ENCODE measurements at places on chromosomes 7 and 10.

- no peak for DNase-seq
Observed at GRCh38 chr10:14499601-14499904, 168.8 kb upstream of the FRMD4A start.

DNA sequence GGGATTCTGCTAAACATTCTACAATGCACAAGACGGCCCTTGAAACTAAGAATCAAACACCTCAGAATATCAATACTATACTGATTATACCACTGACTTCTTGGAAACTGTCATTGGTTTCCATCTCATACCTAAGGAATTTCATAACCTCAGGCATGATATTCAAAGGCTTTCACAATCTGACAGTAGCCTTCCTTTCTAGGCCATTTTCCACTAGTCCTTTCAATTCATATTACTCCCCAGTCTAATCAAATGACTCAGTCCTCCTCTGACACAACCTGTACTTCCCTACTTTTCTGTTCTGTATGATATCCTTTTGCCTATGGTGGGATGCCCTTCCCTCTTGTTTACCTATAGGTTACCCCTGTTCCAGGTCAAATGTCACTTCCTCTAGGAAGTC, 48.3 kb downstream of the CSTF2T start:
- no peak for DNase-seq

DNA sequence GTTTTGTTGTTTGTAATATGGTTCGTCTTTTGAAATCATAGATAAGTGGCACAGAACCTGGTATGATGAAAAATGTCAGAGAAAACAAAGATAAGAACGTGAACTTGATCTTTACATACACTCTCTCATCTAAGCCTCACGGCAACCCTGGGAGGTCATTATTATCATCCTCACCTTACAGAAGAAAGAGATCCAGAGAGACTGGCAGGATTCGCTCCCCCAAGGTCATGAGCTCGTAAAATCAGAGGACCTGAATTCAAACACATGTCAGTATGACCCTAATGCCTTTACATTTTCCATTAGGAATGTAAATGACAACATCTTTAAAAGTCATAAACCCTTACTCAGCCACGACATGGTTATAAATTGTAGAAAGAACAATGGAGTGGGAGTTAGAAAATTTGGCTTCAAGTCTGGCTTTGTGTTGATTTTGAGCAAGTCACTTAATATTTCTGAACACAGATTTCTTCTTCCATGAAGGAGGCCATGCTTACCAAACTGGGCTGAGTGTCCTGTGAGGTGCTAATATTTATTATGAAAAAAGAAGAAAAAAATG, 35.9 kb downstream of the HIPK2 start:
- DNase-seq: no peak

- DNase-seq: no peak
Observed at GRCh38 chr10:8396675-8397074, 342.2 kb downstream of the GATA3 start.

DNA sequence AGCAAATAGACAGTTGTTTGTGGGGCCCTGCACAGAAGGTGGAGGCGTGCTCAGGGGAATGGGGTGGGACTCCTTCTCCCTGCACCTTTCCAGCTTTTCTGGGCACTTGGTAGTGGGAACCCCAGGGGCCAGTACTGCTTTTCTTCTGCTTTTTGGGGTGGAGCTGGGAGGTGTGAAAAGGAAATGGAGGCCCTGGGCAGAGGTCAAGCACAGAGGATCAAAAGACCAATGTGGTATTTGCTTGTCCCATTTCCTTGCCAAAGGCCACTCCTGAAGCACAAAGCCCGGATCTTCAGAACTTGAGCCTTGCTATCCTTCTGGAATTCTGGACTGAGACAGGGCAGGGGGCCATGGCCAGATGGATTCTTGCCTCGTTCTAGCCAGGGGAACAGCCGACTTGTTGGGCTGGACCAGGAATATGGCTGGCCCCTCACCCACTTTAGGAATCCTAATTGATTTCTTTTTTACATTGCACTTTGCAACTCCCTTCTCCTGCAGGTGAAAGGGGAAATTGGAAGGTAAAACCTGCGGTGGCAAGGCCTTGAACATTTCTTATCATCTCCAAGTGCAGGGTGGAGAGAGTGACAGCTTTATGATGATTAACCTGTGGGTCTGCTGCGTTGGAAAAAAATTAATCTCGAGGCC, 26.5 kb downstream of the ADRA2A start:
- no peak for DNase-seq

GRCh38 chr7:7438851-7439250, 96.8 kb downstream of the COL28A1 start:
- DNase-seq: no peak

DNA sequence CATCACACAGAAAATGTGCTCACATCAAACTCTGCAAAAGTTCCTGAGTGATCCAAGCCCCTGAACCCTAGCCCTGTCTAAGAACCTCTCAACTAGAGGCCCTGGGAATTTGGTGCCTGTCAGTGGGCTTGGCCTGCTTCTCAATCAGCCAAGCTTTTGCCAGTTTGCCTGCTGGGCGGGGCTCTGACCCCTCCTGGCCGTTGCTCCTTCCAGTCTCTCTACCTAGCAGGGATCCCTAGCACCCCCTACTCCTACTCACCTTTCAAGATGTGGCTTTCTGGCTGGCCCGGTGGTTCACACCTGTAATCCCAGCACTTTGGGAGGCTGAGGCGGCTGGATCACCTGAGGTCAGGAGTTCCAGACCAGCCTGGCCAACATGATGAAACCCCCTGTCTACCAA, 2.1 kb downstream of the KLRG2 start:
- DNase-seq: no peak

DNA sequence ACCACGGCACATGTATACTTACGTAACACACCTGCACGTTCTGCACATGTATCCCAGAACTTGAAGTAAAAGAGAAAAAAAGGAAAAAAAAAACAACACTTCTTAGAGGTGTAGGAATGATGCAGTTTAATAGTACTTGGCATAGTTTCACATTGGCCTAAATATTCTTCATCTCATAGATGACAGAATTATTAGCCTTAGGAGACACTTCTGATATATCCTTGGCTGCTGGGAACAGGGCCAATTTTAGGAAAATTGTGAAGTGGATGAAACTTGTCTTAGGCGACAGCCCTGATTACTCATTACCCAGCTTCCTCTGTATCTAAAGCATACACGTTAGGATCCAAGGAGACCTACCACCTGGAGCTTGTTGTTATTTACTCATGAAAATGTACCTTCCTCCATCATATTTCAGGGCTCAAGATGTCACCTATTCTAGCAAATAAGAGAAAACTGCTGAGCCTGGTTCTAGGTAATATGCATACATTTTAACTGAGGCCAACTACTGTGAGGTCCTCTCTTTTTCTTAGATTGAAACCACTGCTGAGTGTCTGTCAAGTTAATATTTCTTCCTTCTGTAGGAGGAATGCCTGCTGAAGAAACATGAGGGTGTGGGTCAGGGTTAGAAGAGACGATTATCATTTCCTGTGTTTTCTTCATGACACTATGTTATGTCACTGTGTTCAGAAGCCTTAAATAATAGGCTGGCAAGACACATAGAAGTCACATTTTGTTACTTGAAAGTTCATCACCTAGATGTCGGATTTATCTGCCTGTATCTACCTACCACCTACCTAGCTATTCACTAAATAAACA, 44.3 kb downstream of the CPED1 start:
- DNase-seq: no peak

DNA sequence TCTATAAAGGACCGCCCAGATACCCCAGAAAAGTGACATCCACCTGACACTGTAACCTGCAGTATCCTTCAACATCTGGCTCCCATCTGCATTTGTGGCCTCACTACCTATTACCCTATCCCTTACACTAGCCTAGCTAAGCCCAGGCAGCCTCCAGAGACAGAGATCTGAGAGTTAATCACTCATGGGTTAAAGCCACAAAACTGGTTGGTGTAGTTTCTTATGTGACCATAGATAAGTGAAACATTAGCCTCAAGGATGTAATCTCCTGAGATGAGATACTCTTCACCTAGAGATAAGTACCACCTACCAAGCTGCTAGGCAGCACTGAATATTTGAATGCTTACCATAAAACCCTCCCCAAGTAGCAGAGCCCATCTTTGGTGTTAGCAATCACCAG, 35.4 kb downstream of the CTTNBP2 start:
- no peak for DNase-seq

DNA sequence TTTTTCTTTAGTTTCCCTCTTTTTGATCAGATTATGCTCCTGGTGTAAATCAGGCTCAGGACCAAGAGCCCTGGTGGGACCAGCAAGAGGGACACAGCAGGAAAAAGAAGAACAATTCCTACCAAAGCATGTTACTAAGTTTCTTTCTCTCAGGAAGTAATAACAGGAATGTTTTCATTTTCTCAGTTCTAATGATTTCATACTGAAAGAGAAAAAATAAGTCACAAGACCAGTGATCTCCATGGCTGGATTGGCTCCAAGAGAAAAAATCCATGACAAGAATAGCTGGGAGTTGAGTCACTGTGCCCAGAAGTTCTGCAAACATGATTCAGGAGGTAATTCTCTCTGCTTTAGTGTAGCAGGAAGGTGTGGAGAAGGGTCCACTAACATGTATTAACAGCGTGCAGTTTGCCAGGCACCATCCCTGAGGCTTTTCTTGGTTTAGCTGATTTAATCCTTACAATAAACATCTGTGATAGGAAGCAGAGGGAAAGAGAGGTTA, 23.8 kb upstream of the IFIT2 start:
- DNase-seq: no peak

- no peak for DNase-seq
Observed at GRCh38 chr7:78225534-78225933, 427.0 kb downstream of the PHTF2 start.

DNA sequence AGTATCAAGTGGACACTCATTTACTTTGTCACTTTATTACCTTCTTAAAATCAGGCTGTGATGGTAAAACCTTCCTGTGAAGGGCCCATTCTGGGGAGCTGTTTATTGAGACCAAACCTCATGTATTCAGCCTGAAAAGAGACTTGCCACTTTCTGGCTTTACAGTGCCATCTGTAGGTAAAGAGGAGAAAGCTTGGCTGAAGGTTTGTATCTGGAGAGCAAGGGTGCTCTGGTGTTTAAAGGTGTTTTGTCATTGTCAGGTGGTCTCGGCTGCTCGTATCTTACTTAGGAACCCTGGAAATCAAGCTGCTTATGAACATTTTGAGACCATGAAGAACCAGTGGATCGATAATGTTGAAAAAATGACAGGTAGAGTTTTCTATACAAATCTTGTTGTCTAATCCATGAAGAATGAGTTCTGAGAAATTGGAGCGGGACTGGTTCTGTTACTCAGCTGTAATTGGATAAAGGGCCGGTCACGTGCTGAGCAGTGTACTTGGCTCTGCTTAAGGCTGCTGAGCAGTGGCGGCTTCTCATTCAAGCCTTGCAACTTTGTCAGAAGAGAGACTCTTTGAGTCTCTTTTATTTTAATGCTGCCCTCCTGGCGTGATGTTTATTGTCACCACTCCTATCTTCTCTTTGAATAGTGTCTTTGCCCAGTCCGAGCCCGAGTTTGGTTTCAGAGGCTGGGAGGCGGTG, 46.9 kb downstream of the AP3M1 start:
- no peak for DNase-seq

- no peak for DNase-seq
Observed at GRCh38 chr7:116576350-116577319, 51.8 kb downstream of the CAV1 start.

GRCh38 chr7:26930201-26930600, 65.8 kb upstream of the SKAP2 start:
- DNase-seq: no peak

GRCh38 chr10:18545621-18546305, 105.6 kb downstream of the NSUN6 start:
- DNase-seq: no peak

- no peak for DNase-seq
Observed at GRCh38 chr10:71638064-71638821, 81.3 kb downstream of the C10orf105 start.

- no peak for DNase-seq
Observed at GRCh38 chr10:1289591-1289990, 233.4 kb downstream of the WDR37 start.

DNA sequence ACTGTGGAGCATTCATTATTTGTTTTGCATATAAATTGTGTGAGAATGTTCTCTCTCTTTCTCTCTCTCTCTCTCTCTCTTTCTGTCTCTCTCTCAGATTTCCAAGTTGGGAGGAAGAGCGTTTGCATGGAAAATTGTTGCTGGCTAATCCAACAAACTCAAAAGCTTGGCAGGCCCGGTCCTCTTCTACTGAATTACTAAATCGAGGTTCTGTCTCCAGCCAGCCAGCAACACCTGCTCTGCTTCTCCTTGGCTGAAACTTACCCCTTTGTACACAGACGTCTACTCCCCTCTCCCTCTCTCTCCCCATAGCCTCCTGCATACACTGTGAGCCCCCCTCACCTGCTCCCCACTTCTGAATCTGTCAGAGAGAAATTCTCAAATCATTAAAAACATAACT, 996.4 kb upstream of the AUTS2 start:
- no peak for DNase-seq

DNA sequence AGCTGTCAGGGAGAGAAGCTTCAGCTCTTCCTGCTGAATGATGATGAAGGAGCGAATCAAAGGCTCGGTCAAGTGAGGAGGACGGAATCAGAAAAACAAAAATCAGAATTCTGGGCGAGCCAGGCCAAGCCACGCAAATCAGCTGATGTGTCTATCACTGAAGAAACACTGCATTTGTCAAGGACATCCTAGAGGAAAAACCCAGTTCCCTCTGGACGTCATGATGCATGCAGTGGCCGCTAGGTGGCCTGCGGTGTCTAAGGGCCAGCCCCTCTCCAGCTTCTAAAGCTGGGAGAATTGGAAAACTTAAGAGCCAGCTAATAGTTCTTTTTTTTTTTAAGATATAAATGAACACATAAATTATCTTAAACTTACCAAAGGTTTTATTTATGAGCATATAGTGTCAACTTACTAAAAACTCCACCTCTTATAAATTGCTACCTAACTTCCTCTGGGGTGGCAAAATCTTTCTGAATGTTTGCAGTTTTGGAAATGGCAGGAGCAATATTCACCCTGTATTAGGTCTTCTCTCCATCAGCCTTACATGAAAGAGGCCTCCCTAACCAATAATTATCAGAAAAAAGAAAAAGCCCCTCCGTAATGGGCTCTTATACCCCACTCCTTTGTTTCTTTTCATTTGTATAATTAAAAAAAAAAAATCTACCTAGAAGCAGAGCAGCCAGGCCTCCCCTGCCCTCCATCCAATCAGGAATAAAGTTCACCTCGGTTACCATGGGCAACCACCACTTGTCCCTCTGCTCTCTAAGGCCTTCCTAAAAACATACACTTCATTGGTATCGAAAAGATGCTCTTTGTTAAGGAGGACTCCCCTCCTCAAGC, 186.8 kb downstream of the USP6NL start:
- DNase-seq: no peak

DNA sequence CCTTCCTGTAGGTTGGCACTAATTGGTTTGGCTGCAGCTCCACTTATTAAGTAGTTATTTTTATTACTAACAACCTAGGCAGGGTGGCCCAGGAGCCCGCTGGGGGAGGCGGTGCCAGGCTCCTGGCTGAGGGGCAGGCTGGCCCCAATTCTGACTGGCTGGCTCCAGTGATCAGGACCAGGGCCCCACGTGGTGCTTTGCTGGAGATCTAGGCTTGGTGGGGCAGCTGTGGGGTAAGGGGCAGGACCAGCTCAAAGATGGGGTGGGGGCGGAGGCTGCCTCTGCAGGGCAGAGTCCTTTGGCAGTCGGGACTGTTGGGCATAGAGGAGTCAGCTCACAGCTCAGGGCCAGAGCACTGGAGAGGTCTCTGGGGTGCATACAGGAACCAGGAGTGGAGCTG, 2.4 kb downstream of the ASL start:
- DNase-seq: no peak

Data from memory B cell (primary cell).